ENCODE measurements at places on chromosomes 5 and 9.

GRCh38 chr5:14109041-14109747 lies 33.9 kb upstream of the TRIO start:
- DNase-seq: no peak

DNA sequence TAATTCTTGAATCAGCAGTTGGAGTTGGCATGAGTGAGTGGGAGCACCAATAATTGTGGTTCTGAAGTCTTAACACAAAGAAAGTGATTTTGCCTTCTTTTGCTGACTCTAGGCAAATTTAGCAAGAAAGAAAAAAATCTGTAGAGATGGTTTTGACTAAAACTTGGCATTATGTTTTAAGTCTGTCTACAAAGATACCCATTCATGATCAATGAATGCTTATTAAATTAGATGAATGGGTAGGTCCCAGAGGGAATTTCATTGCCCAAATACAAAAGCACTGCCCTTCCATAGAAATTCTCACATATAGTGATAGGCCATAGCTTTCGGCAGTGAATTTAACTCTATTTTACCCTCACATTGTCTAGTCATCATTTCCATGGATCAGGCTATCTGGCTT lies 428.6 kb upstream of the ADAMTSL1 start:
- DNase-seq: no peak

- DNase-seq: no peak
Observed at GRCh38 chr5:83281658-83282057, 189.9 kb upstream of the VCAN start.

DNA sequence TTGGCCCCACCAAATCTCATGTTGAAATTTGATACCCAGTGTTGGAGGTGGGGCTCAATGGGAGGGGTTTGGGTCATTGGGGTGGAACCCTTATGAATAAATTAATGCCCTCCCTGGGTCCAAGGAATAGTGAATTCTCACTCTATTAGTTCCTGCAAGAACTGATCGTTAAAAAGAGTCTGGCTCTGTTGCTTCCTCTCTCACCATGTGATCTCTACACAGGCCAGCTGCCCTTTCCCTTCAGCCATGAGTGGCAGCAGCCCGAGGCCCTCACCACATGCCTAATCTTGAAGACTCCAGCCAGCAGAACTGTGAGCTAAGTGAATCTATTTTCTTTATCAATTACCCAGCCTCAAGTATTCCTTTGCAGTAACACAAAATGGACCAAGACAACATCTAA lies 106.0 kb downstream of the CAAP1 start:
- DNase-seq: no peak

- no peak for DNase-seq
Observed at GRCh38 chr5:90494043-90494442, 19.4 kb downstream of the POLR3G start.

- DNase-seq: no peak
Observed at GRCh38 chr9:107214915-107215314, 68.2 kb upstream of the RAD23B start.

- DNase-seq: no peak
Observed at GRCh38 chr5:177336112-177336511, 15.4 kb downstream of the LMAN2 start.

- no peak for DNase-seq
Observed at GRCh38 chr9:36188212-36188611, 2.5 kb upstream of the CLTA start.

- DNase-seq: no peak
Observed at GRCh38 chr5:170152767-170153166, 47.1 kb downstream of the FOXI1 start.

Data from activated naive CD8-positive, alpha-beta T cell treated with anti-CD3 and anti-CD28 coated beads, Interleukin-2, amount 10 ng/mL, durations not matched to agents 7 days and 5 days (primary cell).